Activated T-helper 17 cell treated with anti-CD3 and anti-CD28 coated beads, Interleukin-2, amount 50 U/mL, for 72 hours (primary cell): ENCODE measurements at places on chromosomes 7 and 10. TPM values are rescaled to one million over a fixed set of nuclear protein-coding genes. Genes with fewer than 3 reads are reported as not detected.

The OR2A12 gene
- total RNA-seq, result not detected

The KIF11 gene
- 64.1 TPM for total RNA-seq

The AZGP1 gene
- 0.19 TPM for total RNA-seq

The PPP1R3C gene
- total RNA-seq, result 0.64 TPM

The DDX50 gene
- 66.1 TPM for total RNA-seq

The PRSS2 gene
- not detected for total RNA-seq

The BMPR1A gene
- 11.1 TPM for total RNA-seq

The HMX3 gene
- not detected for total RNA-seq

The H2BK1 gene
- total RNA-seq, result not detected

The AGK gene
- total RNA-seq, result 32.7 TPM

The ELOVL3 gene
- 0.32 TPM for total RNA-seq

The OR2A2 gene
- total RNA-seq, result not detected

The SPDYE2 gene
- total RNA-seq, result not detected

The NPFFR1 gene
- total RNA-seq, result not detected

The HDAC9 gene
- 4.0 TPM for total RNA-seq

The SPACDR gene
- 3.3 TPM for total RNA-seq

The XRCC2 gene
- total RNA-seq, result 15.7 TPM

The CALML3 gene
- not detected for total RNA-seq

The ZMYND11 gene
- 23.4 TPM for total RNA-seq

The INSYN2A gene
- not detected for total RNA-seq

The MMP21 gene
- not detected for total RNA-seq

The TSPAN15 gene
- 12.7 TPM for total RNA-seq

The SUN3 gene
- not detected for total RNA-seq

The PAX4 gene
- total RNA-seq, result not detected

The ACTR3C gene
- 11.1 TPM for total RNA-seq

The FAM25C gene
- not detected for total RNA-seq

The RHBDD2 gene
- total RNA-seq, result 16.5 TPM

The CYP26C1 gene
- total RNA-seq, result not detected

The RBAK gene
- total RNA-seq, result 12.5 TPM

The DNMBP gene
- total RNA-seq, result 3.0 TPM

The LMBR1 gene
- total RNA-seq, result 38.7 TPM

The SGCE gene
- 0.54 TPM for total RNA-seq
